ENCODE measurements at places on chromosomes 6 and 20.

DNA sequence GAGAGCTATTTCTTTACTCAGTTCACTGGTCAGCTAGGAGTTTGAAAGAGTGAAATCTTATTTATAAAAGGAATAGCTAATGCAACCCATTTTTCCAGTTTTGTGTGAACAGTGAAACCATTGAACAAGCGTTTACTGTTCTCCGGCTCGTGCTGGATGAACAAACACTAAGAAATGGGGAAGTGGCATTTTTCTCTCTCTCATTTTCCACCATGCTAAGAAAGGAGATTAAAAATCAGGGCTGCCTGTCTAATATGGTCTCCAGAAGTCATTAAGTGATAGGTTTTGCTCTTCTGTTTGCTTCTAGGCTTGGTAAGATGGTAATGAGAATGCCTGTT is 774 bp upstream of the SFT2D1 start:
- DNase-seq, result no peak

GRCh38 chr6:33745548-33745947 is 1.2 kb downstream of the IP6K3 start:
- no peak for DNase-seq

GRCh38 chr20:51620432-51620831 is 77.9 kb upstream of the NFATC2 start:
- no peak for DNase-seq

DNA sequence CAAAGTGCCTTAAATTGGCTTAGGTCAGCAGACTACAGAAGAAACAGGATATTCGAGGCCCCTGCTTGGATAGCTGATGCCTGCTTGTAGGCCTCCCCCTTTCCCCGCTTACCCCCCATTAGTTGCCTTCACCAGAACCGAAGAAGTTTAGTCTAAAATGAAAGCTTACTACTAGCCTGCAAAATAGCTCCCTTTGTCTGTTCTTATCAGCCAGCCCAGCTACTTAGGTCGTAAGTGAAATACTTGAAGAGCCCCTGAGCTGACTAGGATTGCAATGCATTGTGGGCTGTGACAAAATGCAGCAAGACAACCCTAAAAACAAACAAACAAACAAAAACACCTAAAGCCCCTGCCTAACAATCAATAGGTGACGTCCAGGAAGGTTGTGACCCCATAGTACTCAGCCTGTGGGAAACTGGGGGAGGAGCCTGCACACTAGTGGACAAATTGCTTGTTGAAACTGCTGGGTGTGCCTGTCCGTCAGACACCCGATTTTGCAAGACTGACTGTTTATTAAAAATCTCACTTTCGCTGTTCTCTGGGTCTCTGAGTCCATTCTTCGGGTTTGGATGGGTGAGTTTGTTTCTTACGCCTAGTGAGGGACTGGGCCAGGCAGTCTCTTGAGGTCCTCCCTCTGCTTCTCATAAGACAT is 105.0 kb upstream of the DUSP22 start:
- no peak for DNase-seq

- no peak for DNase-seq
Observed at GRCh38 chr6:40806256-40806864, 219.2 kb upstream of the LRFN2 start.

DNA sequence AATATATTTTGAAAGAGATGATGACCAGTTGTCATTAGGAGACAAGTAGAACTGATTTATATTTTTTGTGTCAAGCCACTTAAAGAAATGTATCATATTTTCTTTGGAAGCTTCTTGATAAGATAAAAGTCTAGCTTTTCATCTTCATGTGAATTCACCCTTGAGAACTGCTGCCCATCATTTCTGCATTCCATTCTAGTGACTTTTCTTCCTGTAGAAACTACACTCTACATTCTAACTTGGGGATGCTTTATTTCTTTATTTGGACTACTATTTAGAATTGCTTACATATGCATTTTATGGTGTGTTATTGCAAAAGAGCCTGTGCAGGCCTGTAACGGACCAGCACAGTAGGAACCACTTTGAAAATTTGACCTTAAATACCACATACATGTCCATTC is 335.0 kb upstream of the KCNQ5 start:
- no peak for DNase-seq

DNA sequence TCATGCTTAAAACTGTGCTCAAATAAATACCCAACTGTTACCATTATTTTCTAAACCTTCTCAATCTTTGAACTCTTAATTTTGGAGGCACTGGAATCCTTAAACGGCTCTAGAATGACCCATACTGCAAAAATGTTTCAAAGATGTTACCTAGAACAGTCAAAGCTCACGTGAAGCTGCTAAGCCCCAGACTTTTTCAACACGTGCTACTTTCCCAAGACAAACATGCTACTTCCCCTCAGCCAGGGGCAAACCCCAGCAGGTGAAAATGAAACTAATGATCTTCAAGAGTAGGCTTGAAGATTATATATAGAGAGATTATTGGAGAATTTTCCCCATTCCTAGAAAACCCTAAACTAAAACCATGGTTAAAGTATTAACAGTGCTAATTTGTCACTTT is 28.1 kb downstream of the HUS1B start:
- no peak for DNase-seq

GRCh38 chr20:60506061-60506460 is 547.8 kb downstream of the CDH26 start:
- DNase-seq, result no peak

DNA sequence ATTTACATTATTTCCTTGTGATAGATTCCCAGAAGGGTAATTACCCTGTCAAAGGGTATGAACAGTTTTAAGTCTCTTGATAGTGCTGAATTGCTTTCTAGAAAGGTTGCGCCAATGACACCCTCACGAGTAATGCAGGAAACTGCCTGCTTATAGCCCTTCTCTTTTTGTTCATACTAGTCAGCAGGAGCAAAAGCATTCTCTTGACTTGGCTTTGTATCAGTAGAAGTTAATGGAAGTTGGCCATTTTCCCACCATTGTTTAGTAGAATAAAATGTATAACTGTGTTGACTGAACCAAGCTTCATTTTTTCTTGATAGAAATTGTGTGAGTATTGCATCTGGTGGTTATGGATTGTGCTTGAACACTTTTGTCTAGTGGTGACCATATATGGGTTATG is 100.1 kb downstream of the FARS2 start:
- DNase-seq, result no peak

DNA sequence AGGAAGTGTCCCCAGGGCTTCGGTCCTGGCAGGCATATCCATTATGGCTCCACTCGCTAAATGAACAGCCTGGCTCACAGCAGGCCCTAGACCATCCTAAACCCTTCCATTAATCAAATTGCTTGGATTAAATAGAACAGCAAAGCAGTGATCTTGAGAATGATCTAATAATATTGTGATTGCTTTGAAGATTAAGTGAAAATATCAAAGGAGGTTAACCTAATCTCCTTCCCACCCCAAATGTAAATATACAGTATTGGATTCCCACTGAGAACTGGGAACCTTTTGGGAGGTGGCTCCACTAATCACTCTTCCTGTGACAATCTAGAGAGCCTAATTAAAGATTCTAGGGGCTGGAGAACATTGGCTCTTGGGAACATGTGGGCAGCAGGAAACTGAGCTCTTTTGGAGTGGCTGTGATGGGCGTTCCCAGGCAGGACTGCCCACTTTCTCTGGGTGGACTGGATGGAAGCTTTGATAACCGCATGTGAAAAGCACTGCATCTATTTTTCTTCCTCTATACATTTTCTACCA is 68.3 kb upstream of the FRMD1 start:
- DNase-seq, result no peak

- no peak for DNase-seq
Observed at GRCh38 chr6:91521999-91522398, 935.1 kb upstream of the MAP3K7 start.

- DNase-seq, result peak; percentile 54
Observed at GRCh38 chr6:32973144-32974015, 5.0 kb downstream of the BRD2 start.

GRCh38 chr6:101445527-101445926 is 52.0 kb downstream of the GRIK2 start:
- no peak for DNase-seq

GRCh38 chr6:14754751-14755513 is 490.9 kb upstream of the JARID2 start:
- DNase-seq, result peak; percentile 83

- no peak for DNase-seq
Observed at GRCh38 chr6:166849749-166850183, 106.6 kb downstream of the RNASET2 start.

GRCh38 chr6:1739680-1740079 is 130.0 kb downstream of the FOXC1 start:
- DNase-seq, result no peak

DNA sequence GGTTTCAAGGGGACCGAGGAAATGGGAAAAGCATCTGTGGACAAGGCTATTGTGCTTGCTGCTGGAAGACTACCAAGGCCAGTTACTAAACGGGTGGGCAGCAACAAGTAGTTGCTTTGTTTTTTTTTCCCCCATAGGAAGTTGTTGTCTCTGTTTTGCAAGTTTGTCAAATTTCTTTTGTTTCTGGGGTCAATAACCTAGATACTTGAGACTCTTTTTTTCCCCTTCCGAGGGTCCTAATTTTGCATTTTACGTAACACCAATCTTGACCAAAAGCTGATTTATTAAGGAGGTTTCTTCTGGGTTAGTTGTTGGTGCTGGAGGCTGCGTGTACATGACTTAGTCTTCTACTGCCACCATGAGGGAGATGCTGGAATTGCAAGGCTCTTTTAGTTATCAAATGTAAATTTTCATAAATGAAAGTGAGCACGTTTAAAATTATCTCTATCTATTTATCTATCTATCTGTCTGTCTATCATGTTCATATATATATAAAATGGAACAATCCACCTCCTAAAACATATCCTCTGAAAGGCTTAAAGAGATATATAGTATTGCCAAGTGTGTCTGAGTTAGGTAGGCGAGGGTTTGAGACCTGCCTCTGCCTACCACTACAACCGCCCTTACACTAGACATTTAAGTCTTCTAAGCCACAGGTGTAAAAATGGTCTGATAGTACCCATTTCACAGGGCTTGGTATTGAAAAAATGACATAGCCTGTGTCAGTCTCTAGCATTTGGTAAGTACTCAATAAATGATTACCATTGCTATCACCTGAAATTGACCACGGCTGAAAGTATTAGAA is 60.2 kb downstream of the GCLC start:
- DNase-seq, result peak; percentile 51

GRCh38 chr6:106383573-106383972 is 23.1 kb downstream of the CRYBG1 start:
- DNase-seq, result no peak

GRCh38 chr6:143059663-143060353 is 881 bp upstream of the AIG1 start:
- DNase-seq, result peak; percentile 54

- DNase-seq, result no peak
Observed at GRCh38 chr6:101534386-101534785, 140.9 kb downstream of the GRIK2 start.

- DNase-seq, result no peak
Observed at GRCh38 chr6:157182503-157183264, 140.6 kb downstream of the TMEM242 start.

DNA sequence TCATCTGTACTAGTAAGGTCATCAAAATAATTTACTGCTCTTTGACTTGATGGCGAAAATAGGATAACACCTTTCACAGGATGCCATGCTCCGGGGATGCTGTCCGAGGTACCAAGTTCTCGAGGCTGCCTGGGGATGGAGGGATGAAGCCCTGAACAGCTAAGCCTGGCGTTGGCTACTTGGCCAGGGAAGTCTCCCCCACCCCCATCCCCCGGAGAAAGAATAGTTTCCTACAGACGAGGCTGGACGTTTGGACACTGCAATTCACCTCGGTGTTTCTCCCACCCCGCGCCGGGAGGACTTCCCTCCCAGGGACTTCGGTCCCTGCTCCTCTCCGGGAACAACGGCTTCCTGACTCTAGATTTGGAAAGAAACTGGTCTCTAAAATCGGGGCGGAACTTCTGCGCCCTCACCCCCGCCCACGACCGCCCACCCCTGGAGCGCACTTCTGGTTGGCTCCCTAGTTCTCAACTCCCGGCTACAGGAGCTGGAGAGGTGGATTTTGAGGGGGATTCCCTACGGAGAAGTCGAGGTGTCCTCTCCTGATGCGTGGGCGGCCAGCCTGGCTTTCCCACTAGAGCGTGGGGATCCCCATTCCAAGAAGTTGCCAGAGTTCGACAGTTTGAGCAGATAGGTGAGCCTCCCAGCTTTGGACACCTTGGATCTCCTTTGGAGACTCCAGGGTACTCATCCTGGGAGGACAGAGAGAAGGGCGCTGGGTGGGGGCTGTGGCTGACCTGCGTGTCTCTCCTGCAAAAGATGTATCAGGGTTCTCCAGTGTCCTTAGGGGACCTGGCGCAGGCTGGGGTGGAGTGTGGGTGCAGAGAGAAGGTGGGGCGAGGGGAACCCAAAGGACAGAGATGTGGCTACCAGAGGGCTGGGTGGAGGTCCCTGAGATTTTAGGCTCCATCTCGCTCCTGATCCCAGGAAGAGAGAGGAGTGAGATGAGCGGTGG is 1.1 kb downstream of the PCSK2 start:
- no peak for DNase-seq

GRCh38 chr6:44833248-44833647 is 445.7 kb downstream of the CDC5L start:
- DNase-seq, result no peak

DNA sequence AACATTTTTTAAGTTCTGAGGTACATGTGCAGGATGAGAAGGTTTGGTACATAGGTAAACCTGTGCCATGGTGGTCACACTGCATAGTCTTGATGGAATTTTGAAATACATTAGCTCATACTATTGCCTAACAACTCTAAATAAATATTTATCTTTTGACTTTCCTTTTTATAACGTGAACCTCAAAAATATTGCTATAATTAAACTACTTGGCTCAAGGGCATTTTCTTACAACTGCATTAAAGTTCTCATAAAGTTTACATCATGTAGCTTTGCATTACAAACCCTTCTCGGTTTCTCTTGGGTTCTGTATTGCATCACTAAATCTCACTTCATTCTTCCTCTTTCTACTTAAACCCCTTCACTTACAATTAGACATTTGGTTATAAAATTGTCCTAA is 636.0 kb upstream of the PTCHD4 start:
- no peak for DNase-seq

GRCh38 chr6:139600919-139601475 is 226.5 kb upstream of the CITED2 start:
- no peak for DNase-seq

GRCh38 chr6:137989664-137990063 is 117.6 kb downstream of the PERP start:
- no peak for DNase-seq

- no peak for DNase-seq
Observed at GRCh38 chr6:95614094-95614493, 36.8 kb downstream of the MANEA start.

GRCh38 chr20:60211618-60212463 is 253.6 kb downstream of the CDH26 start:
- DNase-seq, result no peak

All from stimulated activated CD4-positive, alpha-beta T cell treated with anti-CD3 and anti-CD28 coated beads, Interleukin-1b, Interleukin-23, amount 100 ng/mL, for 48 hours (primary cell).